ENCODE measurements at places on chromosomes 11 and 22. TPM values are rescaled to one million over a fixed set of nuclear protein-coding genes. Genes with fewer than 3 reads are reported as not detected.

Gene KLHL35
- total RNA-seq = 2.9 TPM

DNA sequence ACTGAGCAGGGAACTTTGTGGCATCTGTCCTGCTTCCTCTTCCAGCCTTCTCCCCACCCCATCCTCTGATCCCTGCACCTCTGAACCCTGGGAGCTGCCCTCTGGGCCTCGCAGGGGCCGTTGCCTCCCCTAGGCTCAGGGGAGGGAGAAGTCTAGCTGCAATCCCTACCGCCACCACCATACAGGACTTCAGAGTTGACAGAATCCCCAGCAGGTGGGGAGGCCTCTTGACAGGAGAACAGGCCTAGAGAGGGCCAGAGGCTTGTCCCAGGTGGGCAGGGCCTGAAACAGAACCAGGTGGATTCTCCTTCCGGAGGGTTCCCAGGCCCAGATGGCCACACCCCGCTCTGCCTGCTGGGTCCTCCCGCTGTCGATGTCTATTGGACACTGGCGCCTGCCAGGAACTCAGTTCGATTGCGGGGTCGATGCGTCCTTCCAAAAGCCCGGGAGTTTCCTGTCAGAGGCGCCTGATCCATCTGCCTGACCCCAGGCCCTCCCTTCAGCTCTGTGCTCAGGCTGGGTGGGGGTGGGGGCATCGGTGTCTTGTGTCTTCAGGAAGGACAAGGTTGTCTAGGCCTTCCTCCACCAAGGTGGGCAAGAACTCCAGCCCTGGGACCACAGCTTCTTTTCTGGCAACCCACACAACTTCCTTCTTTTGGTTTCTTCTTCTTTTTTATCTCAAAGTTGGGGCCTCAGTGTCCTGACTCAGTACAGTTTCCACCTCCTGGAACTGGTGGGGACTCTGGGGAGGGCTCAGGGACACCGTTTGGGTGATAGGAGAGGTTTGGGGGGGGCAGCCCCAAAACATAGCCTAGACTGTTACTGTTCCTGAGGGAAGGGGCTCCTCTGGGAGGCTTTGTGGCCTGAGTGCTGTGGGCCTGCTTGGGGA lies 6.4 kb downstream of the STARD10 start:
- DNase-seq = no peak

Gene BACE1-AS
- 5.9 TPM for total RNA-seq

DNA sequence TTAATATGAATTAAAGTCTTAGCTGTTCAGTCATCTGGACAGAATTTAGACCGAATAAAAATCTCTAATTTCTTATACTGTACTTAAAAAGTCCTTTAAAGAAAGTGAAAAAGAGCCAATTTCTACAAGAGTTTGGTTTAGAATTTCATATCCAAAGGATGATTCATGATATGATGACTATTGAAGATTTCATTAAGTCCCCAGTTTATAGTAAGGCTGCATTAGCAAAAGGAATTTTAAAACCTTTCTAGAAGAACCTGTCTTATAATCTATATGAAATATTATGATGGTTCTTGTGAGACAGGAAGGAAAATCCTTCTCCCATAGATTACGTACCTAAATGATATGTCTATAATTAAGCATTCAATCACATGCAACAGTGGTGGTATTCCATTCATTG lies 34.8 kb downstream of the TSG101 start:
- no peak for DNase-seq

GRCh38 chr11:727859-728748 lies 19.2 kb upstream of the TALDO1 start:
- DNase-seq = peak; percentile 94

DNA sequence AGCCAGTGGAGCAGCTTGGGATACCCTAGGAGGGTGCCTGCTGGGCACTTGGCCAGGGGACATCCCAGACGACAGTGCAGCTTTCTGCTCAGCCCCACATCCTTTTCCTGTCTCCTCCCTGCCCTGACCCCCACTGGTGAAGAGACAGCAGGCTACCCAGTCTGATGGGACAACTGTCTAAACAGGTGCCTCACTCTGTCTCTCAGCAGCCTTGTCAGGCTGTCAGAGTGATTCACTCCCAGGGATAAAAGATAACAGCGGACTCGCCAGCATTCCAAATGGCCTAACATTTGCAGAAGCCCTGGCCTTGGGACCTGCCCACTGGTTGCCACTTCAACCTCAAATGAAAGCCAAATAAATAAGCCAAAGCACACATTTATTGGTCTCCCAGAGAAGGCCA lies 318.6 kb upstream of the PLET1 start:
- no peak for DNase-seq

DNA sequence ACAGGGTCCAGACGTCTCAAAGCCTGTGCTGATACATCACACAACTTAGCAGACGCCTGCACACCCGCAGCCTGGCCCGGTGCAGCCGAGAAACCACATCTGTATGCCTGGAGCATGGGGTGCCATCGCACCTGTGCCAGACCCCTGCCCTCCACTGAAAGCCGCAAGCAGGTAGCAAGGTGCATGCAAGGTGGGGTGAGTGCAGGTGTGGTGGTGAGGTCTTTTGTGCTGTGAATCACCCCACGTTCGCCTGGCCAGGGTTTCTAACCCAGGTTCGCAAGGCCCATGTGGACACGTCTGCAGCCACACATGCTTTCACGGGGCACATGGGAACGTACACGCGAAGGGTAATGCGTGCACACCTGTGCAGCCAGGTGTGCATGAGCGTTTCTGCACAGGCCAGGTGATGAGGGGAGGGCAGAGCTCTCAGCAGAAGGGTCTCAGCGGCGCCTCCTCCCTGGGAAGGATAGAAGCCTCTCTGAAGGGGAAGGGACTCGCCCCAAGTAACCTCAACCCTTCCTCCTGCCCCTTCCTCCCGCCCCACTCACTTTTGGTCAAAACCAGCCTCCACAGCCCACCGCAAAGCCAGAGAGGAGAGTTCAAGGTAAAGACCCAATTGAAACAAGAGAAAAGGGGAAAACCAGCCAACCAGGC lies 19.5 kb downstream of the CBX7 start:
- DNase-seq = no peak

DNA sequence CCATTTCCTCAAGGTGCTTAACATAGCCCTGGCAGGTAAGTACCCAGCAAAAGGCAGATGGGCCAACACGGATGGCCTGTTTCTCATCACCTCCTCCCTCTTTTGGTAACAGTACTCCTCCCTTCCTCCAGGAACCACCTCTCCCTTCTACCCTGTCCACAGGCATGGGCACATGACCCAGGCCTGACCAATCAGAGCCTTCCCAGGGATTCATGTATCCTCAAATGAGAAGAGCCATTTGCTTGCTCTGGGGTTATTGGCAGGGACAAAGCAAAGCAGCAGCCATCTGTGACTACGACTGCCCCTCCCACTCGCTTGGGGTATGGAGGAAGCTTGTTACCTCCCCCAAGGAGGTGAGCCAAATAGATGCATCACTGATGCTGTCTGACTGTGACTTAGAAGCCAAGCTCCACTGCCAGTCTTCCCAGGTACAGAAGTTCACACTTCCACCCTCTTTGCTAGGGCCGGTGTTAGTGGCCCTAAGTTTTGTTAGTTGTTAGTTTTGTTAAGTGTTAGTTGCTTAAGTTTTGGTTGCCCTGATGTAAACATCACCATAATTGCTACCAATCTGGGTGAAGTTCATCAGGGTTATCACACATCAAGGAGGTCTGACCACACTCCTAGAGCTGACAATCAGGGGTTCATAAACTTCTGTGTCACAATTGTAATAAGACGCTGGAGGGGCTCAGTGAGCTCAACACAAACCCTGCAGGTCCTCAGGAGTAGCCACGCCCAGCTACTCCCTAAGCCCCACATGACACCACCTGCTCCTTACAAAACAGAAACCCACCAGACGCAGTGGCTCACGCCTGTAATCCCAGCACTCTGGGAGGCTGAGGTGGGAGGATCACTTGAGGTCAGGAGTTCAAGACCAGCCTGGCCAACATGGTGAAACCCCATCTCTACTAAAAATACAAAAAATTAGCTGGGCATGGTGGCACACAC lies 57.3 kb downstream of the ARFGAP3 start:
- peak; percentile 5 for DNase-seq

GRCh38 chr11:17786824-17787525 lies 52.4 kb downstream of the KCNC1 start:
- peak; percentile 85 for DNase-seq

DNA sequence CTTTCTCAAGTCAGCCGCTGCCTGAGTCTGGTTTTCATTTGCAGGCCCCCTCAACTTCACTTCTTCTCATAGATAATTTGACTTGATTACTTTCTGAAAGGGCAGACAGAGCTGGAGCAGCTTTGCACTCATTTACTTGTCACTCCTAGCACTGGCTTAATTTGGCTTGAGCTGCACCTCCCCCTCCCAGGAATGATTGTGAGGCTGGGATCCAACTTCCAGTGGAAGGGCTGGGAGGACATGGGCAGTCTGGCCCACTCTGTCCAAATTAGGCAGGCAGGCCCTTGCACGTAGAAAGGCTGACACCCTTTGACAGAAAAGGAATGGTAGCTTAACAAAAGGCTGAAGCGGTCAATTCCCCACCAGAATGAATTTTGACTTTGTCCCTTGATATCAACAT lies 453.9 kb downstream of the ETS1 start:
- DNase-seq = no peak

GRCh38 chr11:46075168-46075567 lies 46.1 kb downstream of the PHF21A start:
- DNase-seq = peak; percentile 52

Gene RHOD
- 176 TPM for total RNA-seq

Gene TMEM138
- total RNA-seq = 40.2 TPM

GRCh38 chr11:117094776-117095175 lies 3.5 kb downstream of the SIK3 start:
- DNase-seq = peak; percentile 43

DNA sequence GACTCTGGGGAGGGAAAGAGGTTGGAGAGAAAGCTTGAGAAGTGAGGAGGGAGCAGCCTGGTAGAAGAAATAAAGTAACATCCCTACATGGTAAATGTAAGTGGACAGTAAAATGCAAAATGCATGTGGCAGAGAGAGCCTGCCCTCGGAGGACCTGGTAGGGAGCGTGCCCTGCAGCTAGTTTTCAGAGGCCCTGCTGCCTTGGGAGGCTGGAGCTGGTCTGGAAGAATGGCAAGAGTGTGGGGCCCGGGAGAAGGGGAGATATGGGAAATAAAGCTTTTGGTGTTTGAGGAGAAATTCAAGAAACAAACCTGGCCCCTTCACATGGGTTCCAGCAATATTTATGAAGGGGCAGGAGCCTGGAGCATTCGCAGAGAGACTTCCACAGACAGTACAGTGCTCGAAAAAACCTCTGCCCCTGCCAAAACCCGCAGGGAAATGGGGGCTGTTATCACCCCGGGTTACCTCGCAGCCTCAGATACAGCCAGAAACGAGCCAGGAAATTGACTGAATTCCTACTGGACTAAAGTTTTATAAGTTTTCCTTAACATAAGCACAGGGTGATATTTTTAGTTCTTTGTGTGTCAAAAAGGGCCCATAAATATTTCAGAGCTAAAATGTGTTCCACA lies 363.0 kb downstream of the TENM4 start:
- DNase-seq = no peak

GRCh38 chr11:64656862-64657261 lies 65.8 kb downstream of the SLC22A12 start:
- DNase-seq = no peak

- DNase-seq = no peak
Observed at GRCh38 chr22:49418943-49419342, 408.7 kb downstream of the BRD1 start.

- no peak for DNase-seq
Observed at GRCh38 chr22:21449531-21450319, 17.5 kb upstream of the TMEM191C start.

Gene APOL4
- not detected for total RNA-seq

Gene ZNF202
- 28.3 TPM for total RNA-seq

Gene JAML
- total RNA-seq = not detected

DNA sequence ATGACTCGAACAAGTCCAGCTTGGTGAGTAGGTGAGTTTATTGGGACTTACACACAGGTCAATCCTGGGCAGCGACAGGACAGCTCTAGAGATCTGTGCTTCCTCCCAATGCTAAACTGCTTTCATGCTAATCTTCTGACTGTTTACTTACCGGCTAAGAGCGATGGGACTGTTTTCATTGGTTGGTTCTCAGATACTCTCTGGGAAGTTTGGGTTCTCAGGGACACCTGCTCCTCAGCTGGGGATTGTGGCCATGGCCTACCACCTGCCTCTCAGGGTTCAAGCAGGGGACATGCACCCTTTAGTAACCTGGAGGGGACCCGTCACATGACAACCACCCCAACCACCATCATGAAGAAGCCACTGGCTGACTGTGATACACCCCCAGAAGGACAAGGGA lies 13.1 kb downstream of the APOL2 start:
- no peak for DNase-seq

Gene MISFA
- total RNA-seq = 4.8 TPM

Gene MMP7
- total RNA-seq = 13.8 TPM

GRCh38 chr11:8671651-8672062 lies 10.8 kb downstream of the TRIM66 start:
- DNase-seq = no peak

GRCh38 chr11:11250470-11250869 lies 102.6 kb downstream of the CSNK2A3 start:
- no peak for DNase-seq

DNA sequence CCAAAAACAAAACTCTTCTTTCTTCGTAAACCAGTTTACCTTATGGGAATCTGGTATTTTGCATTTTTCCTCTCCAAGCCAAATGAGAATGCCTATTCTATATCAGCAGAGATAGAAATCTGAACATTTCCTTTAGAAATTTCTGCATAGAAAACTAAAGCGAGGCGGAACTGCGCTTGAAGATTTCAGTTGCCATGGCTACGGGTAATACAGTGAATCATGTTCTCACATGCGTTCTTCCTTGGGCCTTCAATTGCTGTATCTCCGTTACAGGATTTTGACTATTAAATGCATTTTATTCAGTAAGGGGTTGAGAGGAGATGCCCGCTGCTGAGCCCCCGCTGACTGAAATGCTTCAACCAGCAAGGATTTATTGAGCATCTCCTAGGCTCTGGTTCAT lies 108.2 kb upstream of the CRYBB3 start:
- DNase-seq = no peak

Gene LGALS12
- total RNA-seq = not detected

Gene RBM4B
- 10.1 TPM for total RNA-seq

- no peak for DNase-seq
Observed at GRCh38 chr11:114027391-114027790, 32.1 kb upstream of the ZBTB16 start.

GRCh38 chr11:21933095-21933494 lies 259.8 kb upstream of the ANO5 start:
- DNase-seq = no peak

GRCh38 chr11:110991661-110992355 lies 253.7 kb upstream of the POU2AF2 start:
- DNase-seq = no peak

DNA sequence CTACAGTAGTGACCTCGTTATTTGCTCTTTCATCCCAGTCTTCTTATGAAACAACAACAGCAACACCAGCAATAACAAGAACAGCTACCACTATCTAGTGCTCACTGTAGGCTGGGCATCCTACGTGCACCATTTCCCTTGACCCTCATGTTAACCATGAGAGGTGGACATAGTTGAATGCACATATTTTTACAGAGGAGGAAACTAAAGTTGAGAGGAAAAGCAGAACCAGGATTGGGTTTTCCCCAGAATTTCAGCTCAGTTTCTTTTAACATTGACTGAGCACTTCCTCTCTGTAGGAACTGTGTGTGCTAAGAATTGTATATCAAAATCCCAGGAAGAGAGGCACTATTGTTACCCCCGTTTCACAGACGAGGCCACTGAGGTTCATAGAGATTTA lies 39.4 kb upstream of the TSPAN18 start:
- no peak for DNase-seq

Gene MS4A6A
- not detected for total RNA-seq

Gene MUC5AC
- total RNA-seq = not detected

All from mammary epithelial cell (primary cell).